K562 (cell line): ENCODE measurements at places on chromosomes 6 and 20. TPM values are rescaled to one million over a fixed set of nuclear protein-coding genes. Genes with fewer than 3 reads are reported as not detected.

DNA sequence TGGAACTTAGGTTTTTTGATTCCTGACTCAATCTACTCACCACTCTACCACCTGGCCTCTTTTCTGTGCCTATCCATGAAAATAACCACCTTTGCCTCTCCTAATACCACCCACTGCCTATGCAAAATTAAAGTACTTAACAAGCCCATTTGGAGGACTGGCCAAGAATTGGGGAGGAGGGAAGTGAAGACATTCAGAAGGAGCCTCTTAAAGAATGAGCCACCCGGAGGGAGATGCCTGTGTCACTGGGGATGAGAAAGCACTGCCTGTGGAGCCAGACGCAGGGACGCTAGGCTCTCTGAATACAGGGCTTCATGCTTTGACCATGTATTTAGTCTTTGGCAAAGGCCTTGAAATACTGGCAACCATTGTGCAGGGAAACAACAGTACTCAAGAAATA, 40.0 kb upstream of the MRPS10 start:
- DNase-seq: no peak

DNA sequence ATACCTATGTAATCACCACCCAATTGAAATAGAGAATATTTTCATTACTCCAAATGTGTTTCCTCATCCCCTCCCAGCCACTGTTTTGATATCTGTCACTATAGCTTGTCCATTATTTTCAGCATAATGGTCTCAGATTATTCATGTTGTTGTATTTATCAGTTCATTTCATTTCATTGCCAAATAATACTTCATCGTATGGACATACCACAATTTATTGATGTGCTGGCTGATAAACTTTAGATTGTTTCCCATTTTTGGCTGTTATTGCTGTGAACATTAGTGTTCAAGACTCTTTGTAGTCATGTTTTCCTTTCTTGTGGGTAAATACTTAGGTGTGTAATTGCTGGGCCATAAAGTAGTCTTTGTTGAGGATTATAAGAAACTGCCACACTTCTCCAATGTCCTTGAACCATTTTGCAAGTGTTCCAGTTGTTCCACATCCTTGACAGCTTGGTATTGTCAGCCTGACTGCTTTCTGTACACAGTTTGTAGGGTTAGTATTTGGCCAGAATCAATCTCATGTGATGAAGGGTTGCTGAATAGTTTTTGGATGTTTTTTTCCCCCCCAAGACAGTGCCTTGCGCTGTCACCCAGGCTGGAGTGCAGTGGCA, 44.3 kb downstream of the JARID2 start:
- DNase-seq: no peak

DNA sequence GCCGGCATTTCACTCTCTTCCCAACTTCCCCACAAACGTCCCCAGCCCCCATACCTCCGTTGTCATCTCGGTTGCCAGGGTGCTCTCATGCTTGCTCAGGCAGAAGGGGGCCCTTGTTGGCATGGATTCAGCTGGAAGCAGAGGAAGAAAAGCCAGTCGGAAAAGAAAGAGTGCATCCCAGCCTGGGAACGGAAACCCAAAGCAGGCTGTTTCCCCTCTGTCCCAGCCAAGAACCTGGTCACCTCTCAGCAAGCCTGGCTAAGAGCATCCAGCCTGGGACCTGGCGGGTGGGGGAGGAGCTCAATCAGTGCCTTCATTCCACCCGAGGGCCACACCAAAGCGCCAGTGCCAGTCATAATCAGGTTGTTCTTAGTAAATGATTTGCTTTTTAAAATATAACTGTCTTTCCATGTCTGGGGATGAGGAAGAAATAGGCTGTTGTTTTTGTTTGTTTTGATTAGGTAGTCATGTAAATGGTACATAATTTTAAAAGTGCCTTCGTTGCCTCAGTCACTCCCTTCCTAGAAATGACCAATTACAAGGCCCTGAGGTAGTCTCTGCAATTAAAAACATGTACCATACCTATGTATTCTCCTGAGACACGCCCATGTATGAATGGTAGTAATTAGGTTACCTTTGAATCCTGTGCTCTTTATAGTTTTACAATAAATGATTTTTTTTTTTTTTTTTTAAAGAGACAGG, 21.1 kb downstream of the CHMP4B start:
- no peak for DNase-seq

DNA sequence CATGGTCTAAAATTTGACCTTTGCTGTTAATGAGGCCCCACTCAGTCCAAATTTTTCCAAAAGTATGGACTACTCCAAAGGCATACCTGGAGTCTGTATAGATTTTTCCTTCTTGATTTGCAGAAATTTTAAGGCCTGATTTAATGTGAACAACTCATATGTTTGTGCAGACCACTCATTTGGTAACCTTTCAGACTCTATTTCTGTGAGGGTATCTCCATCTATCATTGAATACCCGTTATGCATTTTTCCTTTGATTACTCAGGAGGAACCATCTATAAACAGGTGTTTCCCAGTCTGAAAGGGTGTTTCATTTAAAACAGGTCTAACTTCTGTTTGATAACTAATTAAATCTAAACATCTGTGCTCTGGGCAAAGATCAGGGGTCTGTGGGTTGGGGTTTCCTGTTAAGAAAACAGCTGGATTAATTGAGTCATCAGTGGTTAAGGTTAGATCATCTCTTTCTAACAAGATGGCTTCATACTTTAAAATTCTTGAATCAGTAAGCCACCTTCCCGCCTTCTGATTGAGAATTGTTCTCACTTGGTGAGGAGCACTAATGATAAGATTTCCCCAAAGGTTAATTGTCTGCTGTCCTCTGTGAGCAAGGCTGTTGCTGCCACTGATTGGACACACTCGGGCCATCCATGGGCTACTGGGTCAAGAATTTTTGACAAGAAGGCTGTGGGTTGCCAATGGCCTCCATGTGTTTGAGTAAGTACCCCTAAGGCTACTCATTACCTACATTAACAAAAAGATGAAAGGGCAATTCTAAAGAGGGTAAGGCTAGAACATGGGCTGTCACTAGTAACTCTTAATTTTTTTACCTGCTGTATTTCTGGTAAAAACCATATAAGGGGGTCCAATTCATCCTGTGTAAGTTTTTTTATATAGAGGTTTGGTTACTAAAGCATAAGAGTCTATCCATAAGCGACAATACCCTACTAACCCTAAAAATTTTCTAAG, 24.1 kb downstream of the HLA-B start:
- DNase-seq: no peak

GRCh38 chr20:22512911-22513489, 71.4 kb downstream of the FOXA2 start:
- DNase-seq: no peak

DNA sequence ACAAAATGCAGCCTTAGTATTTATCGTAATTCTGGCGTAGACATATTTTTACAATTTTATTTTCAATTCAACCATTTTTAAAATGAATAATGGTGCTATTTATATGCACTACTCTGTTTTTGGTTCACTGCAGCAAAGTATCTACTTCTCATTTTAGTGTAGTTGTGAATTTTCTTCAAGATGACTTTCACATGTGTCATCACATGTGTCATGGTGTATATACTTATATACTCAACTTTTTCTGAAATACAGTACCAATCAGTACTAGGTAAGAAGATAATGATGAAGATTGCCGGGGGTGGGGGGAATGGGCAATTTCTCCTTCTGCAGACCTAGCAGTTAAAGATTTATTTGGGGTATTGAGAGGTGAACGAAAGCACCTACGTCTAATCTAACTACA, 634.5 kb downstream of the PHF3 start:
- no peak for DNase-seq

CLIC5 gene
- 0.04 and 0.31 TPM in 2 replicates for total RNA-seq

TULP4 gene
- total RNA-seq: 42.5 and 46.9 TPM in 2 replicates

TNXB gene
- 24.2 and 25.8 TPM in 2 replicates for total RNA-seq
